Muscle of leg (tissue), 16 donors: ENCODE measurements at places on chromosomes 2 and 18. TPM values are rescaled to one million over a fixed set of nuclear protein-coding genes. Genes with fewer than 3 reads are reported as not detected.

Gene SPDYA
- 2.1 TPM for polyA plus RNA-seq

Gene SMIM21
- polyA plus RNA-seq = not detected

Gene MBD1
- 40.6 TPM for polyA plus RNA-seq

Gene NMUR1
- 0.26 TPM for polyA plus RNA-seq

Gene LIPG
- 5.8 TPM for polyA plus RNA-seq

Gene TRIB2
- 48.1 TPM for polyA plus RNA-seq

Gene ST6GAL2
- polyA plus RNA-seq = 4.9 TPM

Gene HOXD12
- not detected for polyA plus RNA-seq

Gene CD226
- polyA plus RNA-seq = 0.56 TPM

Gene POTEI
- 0.06 TPM for polyA plus RNA-seq

Gene MLPH
- 4.5 TPM for polyA plus RNA-seq

Gene ZSWIM2
- not detected for polyA plus RNA-seq

Gene CNDP1
- 0.44 TPM for polyA plus RNA-seq

Gene RAPH1
- polyA plus RNA-seq = 33.5 TPM

Gene MARCHF4
- 0.15 TPM for polyA plus RNA-seq

Gene SCN3A
- 0.57 TPM for polyA plus RNA-seq

Gene SLC9A4
- polyA plus RNA-seq = 0.02 TPM

Gene LRRTM4
- 0.24 TPM for polyA plus RNA-seq

Gene EDAR
- polyA plus RNA-seq = 1.1 TPM

Gene ZNF532
- polyA plus RNA-seq = 65.3 TPM

Gene REG1A
- polyA plus RNA-seq = not detected

Gene SLC30A3
- 0.22 TPM for polyA plus RNA-seq

Gene TNFRSF11A
- 2.9 TPM for polyA plus RNA-seq

Gene UGT1A6
- polyA plus RNA-seq = not detected

Gene MGAT4A
- 3.9 TPM for polyA plus RNA-seq
